GDM1 (cell line): ENCODE measurements at places on chromosomes 12 and 14.

DNA sequence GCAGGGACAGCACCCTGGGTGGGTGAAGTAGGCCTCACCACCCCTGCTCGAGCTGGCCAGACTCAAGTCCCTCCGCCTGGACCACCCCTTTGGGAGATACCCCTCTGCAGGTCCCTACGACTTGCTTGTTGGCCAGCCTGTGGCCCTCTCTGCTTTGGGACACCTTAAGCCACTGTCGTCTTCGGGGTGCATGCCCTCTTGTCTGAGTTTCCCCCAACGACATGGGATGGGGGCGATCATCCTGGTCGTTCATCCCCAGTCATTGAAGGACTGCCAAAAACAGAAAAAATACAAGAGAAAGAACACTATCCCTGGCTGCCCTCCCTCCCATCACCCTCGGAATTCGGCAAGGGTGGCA is 151.1 kb downstream of the DPF3 start:
- no peak for DNase-seq

DNA sequence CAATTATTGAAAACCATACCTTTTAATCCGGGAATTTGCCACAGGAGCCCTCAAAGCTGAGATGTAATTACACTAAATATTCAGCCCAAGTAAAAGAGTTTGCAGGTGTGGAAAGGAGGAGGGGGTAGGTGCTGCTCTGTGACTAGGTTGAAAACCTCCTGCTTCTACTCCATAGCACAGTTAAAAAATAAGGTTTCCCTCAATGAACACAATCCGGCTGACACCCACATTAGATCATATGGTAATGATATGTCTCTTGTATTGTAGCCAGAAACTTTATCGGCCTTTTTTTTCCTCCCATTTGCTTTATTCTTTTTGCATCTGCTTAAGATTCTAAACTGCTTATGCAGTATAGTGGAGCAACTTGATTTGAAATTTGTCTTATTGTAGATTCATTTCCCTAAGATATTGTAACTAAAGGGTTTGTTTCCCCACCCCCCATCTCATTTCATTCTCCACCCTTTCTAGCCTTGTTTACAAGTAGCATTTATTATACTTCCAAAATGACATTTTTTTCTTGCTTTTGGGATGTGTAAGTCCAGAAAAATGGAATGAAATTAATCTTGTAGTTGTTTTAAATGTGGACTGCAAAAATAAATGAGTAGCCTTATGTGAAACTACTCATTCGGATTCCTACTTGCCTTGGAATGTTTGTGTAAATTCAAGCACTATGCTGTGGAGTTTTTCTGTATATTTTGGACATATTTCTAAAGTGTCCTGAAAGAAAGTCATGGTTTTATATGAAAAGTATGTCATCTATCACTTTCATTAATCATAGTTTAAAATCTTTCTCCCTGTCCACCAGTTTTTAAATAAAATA is at the start of gene DCN:
DCN (minus strand) TSS at position 182 of the 820 bp plus-strand sequence. CDS start 4,265 bp downstream, outside the sequence.
- no peak for DNase-seq

DNA sequence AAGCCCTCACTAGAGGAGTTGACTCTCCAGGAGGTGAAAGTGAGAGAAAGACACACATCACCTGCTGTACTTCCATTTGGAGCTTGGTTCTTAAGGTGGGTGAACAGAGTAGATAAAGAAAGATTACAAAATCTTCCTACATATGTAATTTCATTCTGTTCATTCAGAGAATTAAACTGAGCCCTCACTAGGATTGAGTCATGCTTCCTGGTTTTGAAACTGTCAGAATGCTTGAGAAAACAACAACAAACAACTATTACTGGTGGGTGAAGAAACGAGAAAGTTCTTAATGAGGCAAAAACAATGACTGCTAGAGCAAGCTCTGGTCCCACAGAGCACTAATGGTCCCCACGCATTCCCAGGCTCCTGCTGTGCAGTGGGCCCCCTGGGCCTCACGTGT is 841.7 kb downstream of the VRK1 start:
- DNase-seq: no peak

DNA sequence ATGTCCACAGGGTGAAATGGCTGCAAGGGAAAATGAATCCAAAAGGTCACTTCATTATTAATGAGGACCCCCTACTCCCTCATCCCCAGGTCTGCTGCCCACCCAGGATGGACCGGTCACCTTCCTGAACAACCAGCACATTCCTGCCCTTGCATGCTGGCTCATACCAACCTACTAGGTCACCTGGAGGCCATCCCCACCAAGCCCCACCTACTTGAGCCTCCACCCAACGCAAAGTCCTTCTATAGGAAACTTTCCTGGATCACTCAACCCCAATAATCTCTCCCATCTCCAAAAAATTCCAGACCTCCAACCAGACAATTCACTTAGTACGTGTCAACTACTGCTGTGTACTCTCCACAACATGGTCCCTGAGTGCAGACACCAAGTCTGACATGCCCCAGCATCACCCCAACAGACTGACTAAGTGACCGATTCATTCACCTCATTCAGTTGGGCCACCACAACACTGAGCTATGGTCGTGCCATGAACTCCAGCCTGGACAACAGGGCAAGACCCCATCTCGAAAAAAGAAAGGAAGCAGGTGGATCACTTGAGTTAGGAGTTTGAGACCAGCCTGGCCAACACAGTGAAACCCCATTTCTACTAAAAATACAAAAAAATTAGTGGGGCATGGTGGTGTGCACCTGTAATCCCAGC is 18.1 kb downstream of the CLMN start:
- DNase-seq: no peak

DNA sequence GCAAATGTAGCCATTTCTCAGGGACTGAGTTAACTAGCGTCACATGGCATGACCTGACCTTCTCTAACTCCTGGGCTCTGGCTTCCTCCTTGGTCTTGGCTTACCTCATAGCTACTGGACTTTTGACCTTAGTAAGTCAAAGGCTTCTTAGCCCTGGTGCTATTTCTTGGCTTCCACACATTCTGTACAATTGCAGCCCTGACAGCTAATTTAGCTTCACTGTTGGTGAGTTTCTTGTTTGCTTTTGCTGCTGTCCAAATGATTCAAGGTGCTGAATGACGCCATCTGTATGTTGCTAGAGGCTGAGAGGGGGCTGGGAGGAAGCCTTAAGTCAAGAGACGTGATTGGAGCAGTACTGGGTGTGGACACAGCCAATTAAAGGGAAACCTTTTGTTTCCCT is 202.7 kb downstream of the PRKD1 start:
- no peak for DNase-seq

GRCh38 chr14:36243183-36243582 is 66.7 kb upstream of the PTCSC3 start:
- no peak for DNase-seq

DNA sequence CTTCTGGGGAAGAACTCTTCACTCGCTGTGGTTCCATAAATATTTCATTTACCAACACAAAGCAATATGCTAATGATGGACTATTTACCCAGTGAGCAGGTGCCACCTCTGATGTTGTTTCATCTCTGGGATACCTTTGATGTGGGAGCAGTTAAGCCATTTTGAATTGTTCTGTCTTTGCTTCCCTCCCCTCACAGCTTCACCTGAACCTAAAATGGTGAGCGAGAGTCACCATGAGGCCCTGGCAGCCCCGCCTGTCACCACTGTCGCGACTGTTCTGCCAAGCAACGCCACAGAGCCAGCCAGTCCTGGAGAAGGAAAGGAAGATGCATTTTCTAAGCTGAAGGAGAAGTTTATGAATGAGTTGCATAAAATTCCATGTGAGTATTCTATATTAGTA is 352.7 kb downstream of the SYT1 start:
- no peak for DNase-seq

DNA sequence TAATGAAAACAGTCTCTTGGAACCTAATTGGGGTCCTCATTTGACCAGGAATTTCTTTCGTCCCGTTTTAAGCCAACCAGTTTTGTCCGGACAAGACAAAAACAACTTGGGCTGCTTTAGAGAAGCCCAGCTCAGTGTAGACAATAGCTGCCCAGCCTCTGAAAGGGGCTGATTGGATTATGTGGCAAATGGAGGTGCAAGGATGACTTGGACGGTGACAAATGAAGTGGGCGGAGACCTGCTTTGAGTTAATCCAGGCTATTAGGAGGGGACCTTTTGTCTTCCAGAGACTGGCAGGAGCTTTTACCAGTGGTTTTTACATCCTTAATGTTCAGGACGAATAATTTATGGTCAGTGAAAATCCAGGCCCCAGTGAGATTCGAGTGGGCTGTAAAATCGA is 4.8 kb downstream of the MEG3 start:
- no peak for DNase-seq

DNA sequence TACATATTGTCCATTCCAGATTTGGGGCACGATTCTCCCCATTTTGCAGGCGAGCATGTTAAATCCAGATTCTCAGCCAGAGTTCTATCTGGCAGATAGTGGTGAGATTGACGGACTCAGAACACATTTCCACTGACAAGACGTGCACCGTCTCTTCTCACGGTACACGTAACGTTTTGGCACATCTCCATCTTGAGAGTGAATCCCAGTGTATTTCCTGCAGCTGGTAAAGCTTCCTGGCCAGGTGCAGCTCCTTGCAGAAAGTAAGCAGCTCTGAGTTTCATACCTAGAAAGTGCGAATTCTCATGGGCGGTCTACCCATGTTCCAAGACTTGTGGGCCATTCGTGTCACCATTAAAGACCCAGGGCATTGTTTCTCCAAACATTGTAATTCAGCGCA is 102.6 kb downstream of the TSPAN9 start:
- DNase-seq: no peak

- no peak for DNase-seq
These were observed 357.3 kb upstream of the MIS18BP1 start for GRCh38 chr14:45610318-45610717.

DNA sequence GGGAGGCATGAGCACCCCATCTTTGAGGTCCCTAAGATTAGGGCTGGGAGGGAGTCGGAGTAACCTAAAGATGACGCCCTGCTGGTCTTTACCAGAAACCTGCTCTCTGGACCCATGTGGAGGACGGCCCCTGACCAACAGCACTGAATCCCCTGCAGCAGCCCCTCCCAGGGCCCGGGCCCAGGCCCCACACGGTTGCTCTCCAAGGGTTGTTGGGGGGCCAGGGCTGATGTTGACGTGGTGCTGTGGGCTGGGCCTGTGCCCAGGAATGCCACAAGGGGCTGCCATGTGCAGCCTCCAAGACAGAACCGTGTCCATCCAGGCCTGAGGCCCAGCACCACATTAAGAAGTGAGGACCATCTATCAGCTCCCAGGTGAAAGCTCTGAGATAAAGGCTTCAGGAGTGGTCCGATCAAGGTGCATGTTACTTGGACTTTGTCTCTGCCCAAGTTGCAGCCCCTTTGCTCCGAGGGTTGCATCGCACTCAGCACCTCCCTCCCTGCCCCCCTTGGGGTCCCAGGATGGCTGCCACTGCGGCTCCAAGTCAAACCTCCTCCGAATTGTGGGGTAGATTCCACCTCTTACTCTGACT is 29.6 kb downstream of the LRCOL1 start:
- no peak for DNase-seq

GRCh38 chr14:91745344-91745743 is 13.5 kb upstream of the CATSPERB start:
- no peak for DNase-seq

- DNase-seq: no peak
These were observed 15.5 kb downstream of the AEBP2 start for GRCh38 chr12:19454837-19455236.

DNA sequence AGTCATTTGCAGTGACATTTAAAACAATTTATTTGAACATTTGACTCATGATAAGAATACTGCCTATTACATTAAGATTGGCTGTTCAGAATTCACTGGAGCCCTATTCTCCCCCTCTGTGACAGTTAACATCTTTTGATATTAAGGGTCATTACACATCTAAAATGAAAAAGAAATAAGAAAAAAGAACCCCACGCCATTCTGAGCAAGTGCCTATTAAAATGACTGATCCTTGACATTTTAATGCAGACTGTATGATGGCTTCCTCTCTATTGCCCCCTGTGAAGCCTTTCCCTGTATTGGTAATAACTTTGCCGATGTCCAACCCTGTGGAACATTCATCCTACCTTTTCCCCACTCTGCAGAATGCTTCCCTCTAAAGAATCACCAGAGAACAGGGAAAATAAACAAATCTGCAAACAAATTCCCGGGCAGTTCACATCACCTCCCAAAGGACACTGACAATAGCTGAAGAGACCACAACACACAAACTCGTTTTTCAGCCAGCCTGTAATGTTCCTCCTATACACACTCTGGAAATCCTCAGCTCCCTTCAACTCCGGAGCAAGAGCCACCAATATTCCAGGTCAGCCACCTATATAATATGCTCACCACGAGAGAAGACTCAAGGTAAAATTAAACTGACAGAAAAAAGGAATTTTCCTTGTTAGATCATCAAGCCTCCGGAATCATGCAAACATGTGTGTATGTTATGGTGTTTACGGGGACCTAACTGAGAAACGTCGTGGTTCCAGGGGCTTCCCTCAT is 2.1 kb downstream of the NIN start:
- DNase-seq: no peak

DNA sequence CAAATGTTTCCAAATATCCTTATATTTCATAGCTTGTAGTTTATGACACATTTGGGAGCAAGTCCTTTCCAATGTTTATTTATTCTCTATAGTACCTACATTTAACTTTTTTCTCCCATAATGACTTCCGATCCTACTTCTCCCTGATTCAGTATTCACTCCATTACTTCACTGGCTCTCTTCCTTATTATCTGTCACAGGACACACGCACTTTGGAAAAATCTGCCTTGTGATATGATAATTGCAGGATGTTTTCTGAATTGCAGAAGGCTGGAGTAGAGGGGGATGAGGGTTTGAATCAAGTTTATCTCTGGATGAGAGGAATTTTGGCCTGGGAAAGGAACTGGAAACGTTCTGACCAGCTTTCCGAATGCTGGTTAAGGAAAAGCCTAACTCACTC is 75.0 kb downstream of the HMGA2 start:
- DNase-seq: no peak

DNA sequence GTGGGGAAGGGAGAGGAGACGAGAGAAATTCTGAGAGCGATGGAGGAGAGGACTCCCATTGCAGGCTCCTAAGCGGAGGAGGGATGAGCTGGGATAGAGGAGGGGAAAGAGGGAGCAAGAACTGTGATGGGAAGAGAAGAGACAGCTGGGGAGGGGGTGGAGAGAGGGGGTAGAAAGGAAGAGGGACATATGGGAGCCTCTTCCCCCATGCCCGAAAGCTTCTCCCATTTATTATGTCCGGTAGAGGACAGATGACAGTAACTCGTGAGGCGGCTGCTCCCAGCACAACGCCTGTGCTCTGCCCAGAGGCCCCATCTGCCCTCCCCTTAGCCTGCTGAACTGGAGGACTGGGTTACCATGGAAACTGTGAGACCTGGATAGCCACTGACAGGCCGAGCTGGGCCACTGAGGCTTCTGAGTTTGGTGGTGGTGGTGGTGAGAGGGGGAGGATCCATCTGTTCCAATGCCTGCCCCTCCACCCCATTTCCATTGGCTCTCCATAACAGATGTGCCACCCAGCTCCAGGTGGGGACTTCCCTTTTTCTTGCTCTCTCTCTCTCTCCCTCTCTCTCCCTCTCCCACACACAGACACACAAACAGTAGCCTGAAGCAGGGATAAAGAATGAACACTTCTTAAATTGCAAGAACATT is 8.3 kb downstream of the CPNE6 start:
- DNase-seq: no peak
